GM04503 (cell line): ENCODE measurements at places on chromosomes 5 and 9.

- DNase-seq = no peak
Observed at GRCh38 chr5:15008921-15009320, 137.3 kb upstream of the ANKH start.

GRCh38 chr5:143434261-143435209, 31.0 kb upstream of the NR3C1 start:
- DNase-seq = no peak

GRCh38 chr5:98794001-98794400, 20.5 kb downstream of the RGMB start:
- no peak for DNase-seq

DNA sequence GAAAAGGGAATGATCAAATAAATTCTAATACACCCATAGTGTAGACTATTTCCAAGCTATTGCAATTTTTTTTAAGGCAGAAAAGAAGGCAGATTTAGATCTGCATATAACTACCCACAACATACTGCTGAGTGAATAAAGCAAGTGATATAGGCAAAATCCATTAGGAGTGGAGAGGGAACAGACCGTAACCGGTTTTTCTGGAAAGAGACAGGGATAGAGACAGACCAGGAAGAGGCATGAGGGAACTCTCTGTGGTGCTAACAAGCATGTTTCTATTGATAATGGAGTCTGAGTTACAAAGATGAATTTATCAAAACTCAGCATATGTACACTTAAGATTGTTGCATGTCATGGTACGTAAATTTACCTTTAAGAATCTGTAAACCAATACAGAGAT, 14.5 kb downstream of the ZDHHC21 start:
- no peak for DNase-seq

- no peak for DNase-seq
Observed at GRCh38 chr9:136644343-136644592, 18.4 kb upstream of the EGFL7 start.

- DNase-seq = no peak
Observed at GRCh38 chr5:63164838-63165535, 586.4 kb downstream of the LRRC70 start.

- no peak for DNase-seq
Observed at GRCh38 chr5:16489322-16489791, 23.8 kb upstream of the ZNF622 start.

DNA sequence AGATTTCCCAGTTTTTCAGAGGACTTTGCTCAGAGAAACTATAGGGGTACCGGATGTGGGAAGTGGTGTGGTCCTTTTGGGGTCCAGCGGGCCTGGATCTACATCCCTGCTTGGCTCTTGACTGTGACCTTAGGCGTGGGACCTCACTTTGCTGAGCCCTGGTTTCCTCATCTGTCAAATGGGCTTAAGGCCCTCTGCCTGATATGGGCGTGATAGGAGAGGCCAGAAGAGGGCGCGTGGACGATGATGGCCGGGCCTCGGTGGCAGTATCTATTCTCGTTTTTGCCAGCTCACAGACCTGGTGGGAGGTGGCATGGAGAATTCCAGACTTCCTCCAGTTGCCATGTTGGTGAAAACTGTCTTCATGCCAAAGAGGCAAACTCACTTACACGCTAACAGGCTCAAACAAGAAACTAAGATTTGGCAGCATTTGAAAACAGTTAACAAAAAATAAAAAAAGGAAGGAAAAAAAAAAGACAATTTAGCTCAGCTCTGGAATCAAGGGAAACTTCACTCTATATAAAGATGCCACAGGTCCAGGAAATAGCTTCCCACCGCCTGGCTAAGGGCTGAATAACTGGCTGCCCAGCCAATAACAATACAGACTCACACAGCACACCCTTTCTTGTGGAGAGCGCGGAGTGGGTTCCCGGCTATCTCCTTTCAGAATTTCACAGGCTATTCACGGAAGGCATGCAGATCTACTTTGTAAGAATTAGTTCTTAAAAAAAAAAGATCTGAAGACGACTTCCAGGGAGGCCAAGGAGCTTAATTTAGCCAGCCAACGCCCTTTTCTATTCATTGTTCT, 1.7 kb downstream of the SH3PXD2B start:
- DNase-seq = no peak

- no peak for DNase-seq
Observed at GRCh38 chr9:72977670-72978069, 24.8 kb upstream of the ALDH1A1 start.

GRCh38 chr5:148747536-148747906, 78.9 kb upstream of the ADRB2 start:
- no peak for DNase-seq

- no peak for DNase-seq
Observed at GRCh38 chr9:13993632-13994185, 320.2 kb downstream of the NFIB start.

DNA sequence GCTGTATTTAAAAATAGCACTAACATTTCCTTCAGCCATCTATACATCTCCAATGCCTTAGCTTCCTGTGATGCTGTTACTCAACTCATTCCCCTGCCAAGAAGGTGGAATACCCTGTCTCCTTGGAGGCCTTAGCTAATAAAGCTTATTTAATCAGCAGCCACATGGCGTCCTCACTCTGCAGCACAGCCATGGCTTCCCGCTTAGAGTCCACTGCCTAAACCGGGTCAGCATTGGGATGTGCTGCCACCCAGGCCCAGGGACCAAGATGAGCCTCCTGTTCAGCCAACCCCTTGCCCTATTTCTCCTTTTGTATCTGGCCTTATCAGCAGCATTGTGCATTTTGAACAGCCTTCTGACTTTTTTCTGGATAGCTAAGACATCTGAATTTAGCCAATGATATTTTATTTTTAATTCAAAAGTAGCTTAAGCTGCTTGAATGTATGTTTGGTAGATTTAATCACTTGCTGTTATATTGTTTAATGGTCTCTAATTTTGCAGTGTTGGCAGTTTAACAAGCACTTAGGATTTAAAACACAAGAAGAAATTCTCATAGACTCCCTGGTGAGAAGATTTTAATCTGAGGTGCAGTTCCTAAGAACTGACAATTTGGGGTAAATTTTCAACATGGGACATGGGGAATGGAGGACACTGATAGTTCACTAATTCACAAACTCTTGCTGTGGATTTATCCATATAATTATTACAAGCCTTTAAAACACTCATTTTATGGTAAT, 113.0 kb downstream of the RPS23 start:
- DNase-seq = no peak

DNA sequence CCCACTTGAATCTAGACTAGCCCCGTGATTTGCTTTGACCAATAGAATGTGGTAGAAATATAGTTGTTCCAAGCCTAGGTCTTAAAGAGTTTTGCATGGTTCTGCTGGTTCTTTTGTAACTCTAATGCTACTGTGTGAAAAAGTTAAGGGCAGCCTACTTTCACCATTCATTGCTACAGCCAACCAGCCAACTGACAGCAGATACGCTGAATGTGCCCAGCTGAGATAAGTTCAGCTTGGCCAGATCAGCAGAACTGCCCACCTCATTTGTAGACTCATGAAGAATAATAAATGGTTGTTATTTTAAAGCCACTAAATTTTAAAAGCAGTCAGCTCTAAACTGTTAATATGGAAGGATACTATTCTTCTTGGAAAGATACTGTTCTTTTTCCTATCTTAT, 23.9 kb downstream of the NR3C1 start:
- DNase-seq = no peak

DNA sequence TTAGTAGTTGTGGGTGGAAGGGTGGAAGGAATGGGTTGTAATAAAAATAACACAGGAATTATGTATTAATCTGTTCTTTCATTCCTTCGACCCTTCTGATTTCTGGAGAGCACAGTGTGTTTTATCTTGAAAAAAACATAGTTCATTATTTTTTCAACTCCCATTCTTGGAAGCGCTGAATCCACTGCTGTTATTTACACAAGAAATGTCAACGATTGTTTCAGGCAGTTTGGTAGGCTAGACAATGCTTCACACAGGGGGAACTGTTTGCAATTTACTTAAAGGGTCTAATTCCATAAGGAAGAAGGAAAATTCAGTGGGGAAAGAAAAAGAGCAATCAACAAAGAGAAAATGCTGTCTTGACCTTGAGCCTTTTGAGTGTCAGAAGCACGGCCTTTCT, 142.9 kb downstream of the TLE1 start:
- no peak for DNase-seq

- no peak for DNase-seq
Observed at GRCh38 chr5:3010953-3011763, 259.7 kb upstream of the IRX2 start.

DNA sequence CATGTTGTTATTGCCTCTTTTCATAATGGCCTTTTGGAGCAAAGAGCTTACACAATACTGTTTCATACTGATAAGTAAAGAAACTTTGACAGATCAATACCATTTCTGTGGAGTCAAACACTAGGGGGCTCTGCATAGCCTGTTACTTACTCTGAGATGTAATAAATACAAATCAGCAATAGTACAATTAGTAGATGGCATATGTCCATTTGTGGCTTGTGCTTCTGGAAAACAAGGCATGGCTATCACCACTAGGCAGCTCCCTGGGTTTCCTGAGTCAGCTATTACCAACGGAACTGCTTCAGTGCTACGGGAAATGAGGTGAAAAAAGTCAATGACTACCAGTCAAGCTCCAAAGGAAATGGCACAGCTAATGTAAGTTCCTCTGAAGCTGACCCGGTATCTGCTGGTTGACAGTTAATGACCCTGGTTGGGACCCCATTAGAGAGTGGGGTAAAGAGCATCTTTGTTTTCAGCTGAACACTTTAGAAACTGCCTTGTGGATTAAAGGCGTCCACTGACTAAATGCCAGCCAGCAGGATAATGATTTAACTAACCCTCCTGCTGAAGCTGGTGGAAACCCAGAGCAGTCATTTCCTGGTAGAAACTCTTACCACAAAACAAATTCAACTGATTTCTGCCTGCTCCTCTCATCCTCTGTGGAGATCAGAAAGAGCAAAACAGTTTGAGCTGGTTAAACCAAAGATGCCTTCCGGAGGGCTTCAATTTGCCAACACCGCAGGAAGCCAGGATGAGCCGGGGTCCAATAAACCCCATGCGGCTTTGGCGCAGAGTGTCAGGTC, 69.0 kb upstream of the FAM169A start:
- DNase-seq = no peak

GRCh38 chr9:129270205-129270604, 92.1 kb upstream of the IER5L start:
- DNase-seq = no peak

DNA sequence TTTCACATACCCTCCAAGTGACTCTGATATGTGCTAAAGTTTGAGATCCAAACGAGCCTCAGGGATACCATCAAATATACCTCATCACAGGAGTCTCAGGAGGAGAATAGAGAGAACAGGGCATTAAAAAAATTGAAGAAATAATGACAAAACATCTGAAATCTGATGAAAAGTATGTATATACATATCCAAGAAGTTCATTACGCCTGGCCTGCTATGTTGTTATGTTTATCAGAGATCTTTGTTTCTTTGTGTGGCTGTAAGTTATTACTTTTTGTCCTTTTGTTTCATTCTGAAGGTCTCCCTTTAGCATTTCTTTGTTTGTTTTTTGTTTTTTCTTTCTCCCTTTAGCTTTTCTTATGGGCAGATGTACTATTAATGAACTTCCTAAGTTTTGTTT, 2.5 kb upstream of the CCL19 start:
- no peak for DNase-seq

DNA sequence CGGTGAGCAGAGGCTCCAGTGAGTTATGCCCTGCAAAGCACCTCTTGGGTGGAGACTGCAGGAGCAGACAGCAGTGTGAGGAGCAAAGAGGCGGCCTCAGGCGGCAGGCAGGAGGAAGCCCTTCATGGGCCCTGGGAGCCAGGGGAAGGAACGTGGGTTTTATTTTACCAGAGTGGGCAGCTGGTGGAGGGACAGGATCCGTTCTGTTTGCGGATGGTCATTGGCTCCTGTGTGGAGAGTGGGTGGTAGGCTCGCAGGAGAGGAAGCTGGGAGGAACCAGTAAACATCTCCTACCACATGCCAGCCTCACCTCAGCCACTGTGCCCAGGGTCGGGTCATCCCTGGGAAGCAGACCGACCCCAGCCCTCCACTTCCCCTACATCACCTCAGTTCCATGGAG, 24.4 kb downstream of the HNRNPH1 start:
- no peak for DNase-seq

GRCh38 chr5:78594021-78594420, 54.6 kb downstream of the LHFPL2 start:
- no peak for DNase-seq

- DNase-seq = no peak
Observed at GRCh38 chr5:180138214-180138975, 66.8 kb upstream of the RNF130 start.

DNA sequence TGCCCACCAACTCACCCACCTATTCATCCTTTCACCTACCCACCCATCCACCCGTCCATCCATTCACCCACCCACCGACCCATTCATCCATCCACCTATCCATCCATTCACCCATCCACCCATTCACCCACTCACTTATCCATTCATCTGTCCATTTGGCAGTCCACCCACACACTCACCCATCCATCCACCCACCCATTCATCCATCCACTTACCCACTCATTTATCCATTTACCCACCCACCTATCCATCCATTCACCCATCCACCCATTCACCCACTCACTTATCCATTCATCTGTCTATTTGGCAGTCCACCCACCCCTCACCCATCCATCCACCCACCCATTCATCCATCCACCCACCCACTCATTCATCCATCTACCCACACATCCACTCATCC, 278.1 kb upstream of the IRX4 start:
- DNase-seq = no peak

DNA sequence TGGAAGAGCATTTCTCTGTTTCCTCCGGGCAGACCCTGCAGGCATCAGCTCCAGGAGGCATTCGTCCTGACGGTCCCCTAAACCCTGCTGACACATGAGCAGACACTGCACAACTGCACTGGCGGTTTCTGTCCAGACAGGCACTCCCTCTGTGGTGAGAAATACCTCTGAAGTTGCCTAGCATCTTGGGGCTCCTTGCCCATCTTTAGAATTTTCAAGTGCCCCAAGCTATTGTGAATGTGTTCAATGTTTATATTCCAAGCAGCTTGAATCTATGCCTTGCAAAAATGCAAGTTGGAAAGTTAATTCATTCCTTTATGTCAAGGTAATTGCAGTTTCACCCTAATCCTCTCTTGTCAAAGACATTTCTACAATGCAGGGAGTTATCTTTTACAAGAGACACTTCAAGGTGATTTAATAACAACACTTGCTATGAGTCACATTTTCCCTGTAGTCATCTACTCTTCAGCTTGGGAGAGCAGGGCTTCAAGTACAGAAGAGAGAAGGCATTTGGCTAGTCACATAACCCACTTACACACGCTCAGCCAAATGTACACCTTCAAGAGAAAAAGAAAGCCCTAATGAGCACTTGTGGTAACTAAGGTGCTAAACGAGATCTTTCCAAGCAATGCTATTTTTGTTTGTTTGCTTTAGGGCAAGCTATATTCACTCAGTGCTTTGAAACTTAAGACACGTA, 302.5 kb downstream of the MLLT3 start:
- no peak for DNase-seq

- no peak for DNase-seq
Observed at GRCh38 chr5:141003791-141004611, 37.7 kb downstream of the PCDHAC2 start.

DNA sequence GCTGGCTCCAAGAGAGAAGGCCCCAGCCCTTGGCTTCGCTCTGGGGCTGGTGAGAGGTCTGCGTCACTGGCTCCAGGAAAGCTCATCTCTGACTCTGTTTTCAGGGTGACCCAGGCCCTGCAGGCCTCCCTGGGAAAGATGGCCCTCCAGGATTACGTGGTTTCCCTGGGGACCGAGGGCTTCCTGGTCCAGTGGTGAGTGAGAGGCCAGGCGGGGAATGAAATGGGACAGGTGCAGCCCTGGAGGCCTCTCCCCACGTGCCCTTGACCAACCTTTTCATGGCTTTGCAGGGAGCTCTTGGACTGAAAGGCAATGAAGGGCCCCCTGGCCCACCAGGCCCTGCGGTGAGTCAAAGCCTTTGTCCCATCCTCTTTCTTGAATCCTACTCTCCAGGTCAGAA, 75.7 kb upstream of the FCN2 start:
- no peak for DNase-seq
